COR-L47 (cell line): ENCODE measurements at places on chromosomes 2 and 18.

GRCh38 chr18:59402432-59403090 lies 43.5 kb upstream of the LMAN1 start:
- DNase-seq: peak; percentile 99

- DNase-seq: no peak
Observed at GRCh38 chr2:84931384-84931821, 25.9 kb downstream of the TMSB10 start.

GRCh38 chr2:129777146-129777545 lies 202.3 kb upstream of the RAB6C start:
- DNase-seq: no peak

DNA sequence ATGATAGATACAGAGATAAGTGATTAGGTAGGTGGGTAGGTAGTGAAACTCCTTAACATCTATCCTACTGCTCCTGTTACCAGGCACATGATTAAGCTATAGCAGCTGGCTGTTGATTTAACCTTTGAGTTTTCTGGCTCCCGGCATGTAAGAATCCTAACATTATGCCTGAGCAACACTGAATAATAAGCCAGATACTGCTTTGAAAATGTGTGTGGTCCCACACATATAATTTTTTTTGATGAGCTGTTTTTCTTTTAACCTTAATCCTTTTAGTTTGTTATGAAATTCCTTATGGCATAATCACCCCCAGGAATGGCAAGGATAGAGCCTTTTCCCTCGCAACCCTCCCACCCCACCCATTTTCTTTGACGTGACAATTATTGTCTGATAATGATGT lies 104.2 kb upstream of the NEUROD1 start:
- peak; percentile 23 for DNase-seq

DNA sequence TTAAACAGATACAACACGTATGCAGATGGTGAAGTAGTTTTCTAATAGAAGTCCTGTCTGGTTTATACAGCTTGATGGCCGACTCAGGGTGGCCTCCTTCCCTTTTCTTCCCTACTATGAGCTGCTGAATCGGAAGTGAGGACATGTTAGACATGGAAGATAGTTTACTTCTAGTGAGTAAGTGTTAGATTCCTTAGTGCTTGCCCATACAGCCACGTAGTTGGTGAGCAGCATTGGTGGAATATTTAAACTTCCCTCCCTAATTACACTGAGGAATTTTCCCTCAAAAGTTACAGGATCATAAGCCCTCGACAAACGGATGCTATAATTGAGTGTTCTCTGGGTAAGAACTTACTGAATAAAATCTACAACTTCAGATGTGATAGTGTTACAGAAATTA lies 52.1 kb downstream of the RHBDD1 start:
- DNase-seq: no peak

- no peak for DNase-seq
Observed at GRCh38 chr2:188477564-188478103, 186.0 kb downstream of the GULP1 start.

DNA sequence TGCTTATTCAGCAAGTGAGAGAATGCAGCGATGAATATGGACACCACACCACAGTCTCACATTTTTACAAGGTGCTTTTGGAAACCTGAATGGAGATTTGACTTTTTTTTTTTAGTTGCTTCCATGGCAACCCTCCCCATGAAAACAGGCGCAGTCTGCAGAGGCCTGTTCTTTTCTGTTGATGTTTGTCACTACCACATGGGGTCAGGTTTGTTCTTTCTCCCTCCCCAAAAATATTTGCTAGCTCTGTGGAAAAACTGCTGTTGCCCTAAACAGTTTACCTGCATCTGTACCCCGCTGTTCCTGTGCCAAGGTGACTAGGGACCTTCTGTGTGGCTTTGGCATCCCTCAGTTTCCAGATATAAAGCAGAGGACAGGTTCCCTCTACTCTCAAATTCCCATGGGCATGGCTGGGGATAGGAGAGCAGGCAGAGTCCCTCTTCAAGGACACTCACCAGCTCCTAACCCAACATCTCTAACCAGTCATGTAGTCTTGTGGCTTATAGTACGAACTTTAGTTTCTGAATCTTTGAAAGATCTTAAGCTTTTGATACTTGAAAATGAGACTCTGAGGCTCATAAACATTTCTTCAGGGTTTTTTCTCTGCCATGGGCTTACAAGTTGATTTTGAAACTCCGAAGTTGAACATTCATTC lies 14.7 kb upstream of the MAPRE2 start:
- peak; percentile 62 for DNase-seq

GRCh38 chr2:178072000-178072382 lies 586 bp downstream of the PDE11A start:
- DNase-seq: no peak

DNA sequence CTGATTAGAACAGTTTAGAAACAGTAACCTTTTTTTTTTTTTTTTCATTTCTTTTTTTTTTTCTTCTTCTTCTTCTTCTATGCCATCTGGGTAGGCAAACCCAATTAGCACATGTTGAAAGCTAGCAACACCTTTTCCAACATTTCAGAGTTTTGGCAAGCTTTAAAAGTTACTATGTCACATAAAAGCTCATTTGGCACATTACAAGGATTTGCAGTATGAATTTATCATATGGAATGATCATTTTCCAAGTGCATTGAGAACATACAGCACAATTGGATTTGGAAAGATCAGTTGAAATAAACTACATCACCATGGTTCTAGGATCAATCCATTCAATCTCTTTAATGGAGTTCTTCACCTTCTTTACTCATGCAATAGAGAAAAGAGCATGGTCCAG lies 847.0 kb downstream of the LRRTM4 start:
- DNase-seq: no peak

DNA sequence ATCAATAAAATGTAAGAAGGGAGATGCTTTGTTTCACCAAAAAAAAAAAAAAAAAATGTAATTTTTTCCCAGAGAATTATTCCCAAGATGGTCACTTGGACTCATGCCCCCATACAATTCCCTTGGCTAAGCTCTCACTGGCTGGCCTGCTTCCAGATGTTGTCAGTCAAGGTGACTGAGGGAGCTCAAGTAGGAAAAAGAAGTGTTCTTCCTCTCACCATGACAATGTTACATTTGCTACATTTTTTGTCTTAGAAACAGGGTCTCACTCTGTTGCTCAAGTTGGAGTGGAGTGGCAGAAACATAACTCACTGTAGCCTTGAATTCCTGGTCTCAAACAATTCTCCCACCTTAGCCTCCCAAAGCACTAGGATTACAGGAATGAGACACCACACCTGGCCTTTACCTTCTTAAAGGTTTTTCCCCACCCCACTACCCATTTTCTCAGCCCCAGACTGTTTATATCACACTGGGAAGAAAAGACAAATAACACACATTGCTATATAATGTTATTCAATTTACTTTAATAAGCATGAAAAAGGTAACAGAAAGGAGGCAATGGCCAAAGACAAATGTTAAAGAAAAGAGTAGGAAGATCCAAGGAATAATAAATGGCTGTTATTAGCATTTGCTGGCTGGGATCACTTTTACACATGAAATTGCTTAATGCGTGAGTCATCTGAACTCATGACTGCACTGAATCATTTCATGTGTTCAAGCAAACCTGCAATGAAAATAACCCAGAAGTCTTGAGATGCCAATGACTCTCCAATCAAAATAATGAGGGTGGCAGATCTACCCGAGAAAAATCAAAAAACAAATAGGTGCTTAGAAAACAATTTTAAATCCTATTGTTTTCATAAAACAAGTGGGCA lies 45.2 kb downstream of the ACVR1 start:
- DNase-seq: no peak

- DNase-seq: no peak
Observed at GRCh38 chr2:43142921-43143438, 83.4 kb downstream of the ZFP36L2 start.
